Left kidney (tissue), 8 donors: ENCODE measurements at places on chromosomes 2 and 18. TPM values are rescaled to one million over a fixed set of nuclear protein-coding genes. Genes with fewer than 3 reads are reported as not detected.

DNA sequence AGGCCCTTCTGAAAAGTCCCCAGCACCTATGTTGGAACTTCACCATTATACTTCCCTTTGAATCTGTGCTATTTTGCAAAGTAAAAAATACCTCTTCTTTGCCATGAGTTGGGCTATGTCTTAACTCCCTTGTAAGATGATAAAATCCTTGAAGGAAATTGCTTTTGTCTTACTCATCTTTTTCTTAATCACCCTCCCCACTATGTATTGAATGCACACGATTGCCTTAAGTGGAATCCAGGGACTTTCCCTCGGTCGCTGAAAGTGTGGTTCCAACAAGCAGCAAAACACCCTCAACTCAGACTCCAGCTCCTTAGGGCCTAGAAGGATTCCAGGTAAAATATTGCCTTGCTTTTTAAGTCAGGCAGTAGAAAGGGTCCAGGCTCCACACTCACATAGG lies 173.2 kb upstream of the ARL4C start:
- no peak for DNase-seq

- peak; percentile 10 for DNase-seq
Observed at GRCh38 chr2:182763311-182763912, 47.4 kb downstream of the DNAJC10 start.

GRCh38 chr2:18483896-18484295 lies 76.6 kb downstream of the RDH14 start:
- DNase-seq, result no peak

GRCh38 chr2:37068686-37069085 lies 15.5 kb downstream of the HEATR5B start:
- no peak for DNase-seq

DNA sequence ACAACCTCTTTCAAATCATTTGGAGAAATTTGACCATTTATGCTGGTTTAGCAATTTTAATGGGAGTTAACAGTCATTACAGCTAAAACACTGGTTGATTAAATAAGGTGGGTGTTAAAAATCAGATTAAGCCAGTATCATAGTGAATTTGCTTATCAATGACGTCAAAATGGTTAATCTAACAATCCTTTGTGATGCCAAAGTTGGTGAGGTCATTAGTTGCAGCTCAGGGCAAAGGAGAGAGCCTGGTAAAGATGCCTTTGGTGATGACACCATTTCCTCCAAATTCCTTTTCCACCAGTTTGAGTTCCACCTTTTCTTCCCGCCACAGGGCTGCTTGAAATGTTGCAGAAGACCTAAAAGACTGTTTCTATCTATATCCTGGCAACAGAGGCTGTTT lies 757.1 kb upstream of the PIK3C3 start:
- DNase-seq, result no peak

DNA sequence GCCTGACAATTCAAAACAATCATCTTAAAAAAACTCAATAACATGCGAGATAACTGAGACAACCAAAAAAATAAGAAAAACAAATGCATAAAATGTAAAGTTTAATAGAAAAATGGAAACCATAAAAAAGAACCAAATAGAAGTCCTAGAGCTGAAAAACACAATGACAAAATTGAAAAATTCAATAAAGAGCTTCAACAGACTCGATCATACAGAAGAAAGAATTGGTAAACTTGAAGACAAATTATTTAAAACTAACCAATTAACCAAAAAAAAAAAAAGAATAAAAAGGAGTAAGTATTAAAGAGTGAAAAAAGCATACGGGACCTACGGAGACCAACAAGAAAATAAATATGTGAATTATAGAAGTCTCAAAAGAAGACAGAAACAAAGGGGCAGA lies 37.7 kb downstream of the GPC1 start:
- DNase-seq, result no peak

Gene HDLBP
- 375 TPM for polyA plus RNA-seq

Gene TPO
- polyA plus RNA-seq, result 0.20 TPM
